Mesenchymal stem cell (in vitro differentiated cells and primary cell): ENCODE measurements at places on chromosomes 4 and X.

DNA sequence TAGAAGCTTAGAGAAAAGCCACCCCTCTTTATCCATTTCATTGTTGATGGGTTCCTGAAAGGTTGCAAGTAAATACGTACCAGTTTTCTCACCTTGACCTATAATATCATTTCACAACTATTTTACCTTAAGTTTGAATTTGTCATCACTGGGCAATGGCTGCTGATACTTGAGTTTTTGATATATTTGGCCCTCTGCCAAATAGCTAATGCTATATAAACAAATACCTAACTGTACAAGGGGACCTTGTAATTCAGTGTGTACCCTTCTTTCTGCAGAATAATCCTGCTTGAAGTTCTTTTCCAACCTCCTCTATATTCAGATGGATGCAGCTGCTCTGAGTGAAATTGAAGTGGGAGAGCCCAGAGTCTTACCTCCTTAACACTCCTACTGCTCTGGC lies 19.0 kb upstream of the GLUD2 start:
- DNase-seq, result no peak

- DNase-seq, result no peak
Measured at GRCh38 chr4:89142691-89143669, 31.6 kb downstream of the TIGD2 start.

DNA sequence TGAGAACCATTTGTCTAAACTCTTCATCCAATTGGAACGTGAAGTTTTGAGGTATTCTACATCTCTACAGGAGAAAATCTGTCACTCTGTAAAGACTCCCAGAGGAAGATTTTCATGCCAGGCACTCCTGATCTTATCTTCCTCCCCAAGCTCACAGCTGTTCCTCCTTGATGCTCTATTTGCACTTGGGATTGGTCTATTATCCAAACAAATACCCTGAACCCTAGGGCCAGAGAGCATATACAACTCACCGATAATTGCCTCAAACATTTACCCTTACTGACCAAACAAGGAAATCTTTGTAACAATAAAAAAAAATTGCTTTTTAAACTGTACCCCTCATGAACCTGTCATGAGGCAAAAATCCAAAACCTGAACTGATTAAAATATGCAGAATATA lies 372.7 kb downstream of the SH2D1A start:
- DNase-seq, result no peak

GRCh38 chrX:17994429-17994828 lies 133.3 kb upstream of the RAI2 start:
- no peak for DNase-seq
